ENCODE measurements at places on chromosomes 6 and 20. TPM values are rescaled to one million over a fixed set of nuclear protein-coding genes. Genes with fewer than 3 reads are reported as not detected.

Gene FOXP4
- 0.72 TPM for total RNA-seq

Gene FAM83C
- 0.72 TPM for total RNA-seq

Gene NHSL1
- 25.8 TPM for total RNA-seq

Gene SCUBE3
- total RNA-seq: 10.6 TPM

Gene ID4
- total RNA-seq: 222 TPM

Gene FABP7
- total RNA-seq: 17.3 TPM

Gene COL21A1
- 147 TPM for total RNA-seq

Gene LAMA2
- 107 TPM for total RNA-seq

Gene CST5
- total RNA-seq: not detected

Gene OPN5
- total RNA-seq: 2.9 TPM

Gene OR2H2
- 0.48 TPM for total RNA-seq

Gene VEGFA
- 210 TPM for total RNA-seq

Gene ZNF133
- 12.3 TPM for total RNA-seq

Gene DEFB124
- not detected for total RNA-seq

Gene BNIP5
- total RNA-seq: 1.2 TPM

Gene EEF1A2
- 7.2 TPM for total RNA-seq

Gene LPA
- total RNA-seq: 0.24 TPM

Gene IBTK
- total RNA-seq: 60.7 TPM

Measured in umbilical cord (tissue), 2 donors.